Ovary (tissue), 10 donors: ENCODE measurements at places on chromosomes 1 and 21. TPM values are rescaled to one million over a fixed set of nuclear protein-coding genes. Genes with fewer than 3 reads are reported as not detected.

Gene ADAM30
- not detected for total RNA-seq

Gene ETV3L
- not detected for total RNA-seq

Gene CD101
- 1.6 TPM for total RNA-seq

Gene BPNT1
- 12.9 TPM for total RNA-seq

Gene FMO2
- total RNA-seq = 5.4 TPM

Gene VANGL1
- 1.8 TPM for total RNA-seq

Gene ASTN1
- 4.8 TPM for total RNA-seq

Gene TXNDC12
- total RNA-seq = 33.0 TPM

DNA sequence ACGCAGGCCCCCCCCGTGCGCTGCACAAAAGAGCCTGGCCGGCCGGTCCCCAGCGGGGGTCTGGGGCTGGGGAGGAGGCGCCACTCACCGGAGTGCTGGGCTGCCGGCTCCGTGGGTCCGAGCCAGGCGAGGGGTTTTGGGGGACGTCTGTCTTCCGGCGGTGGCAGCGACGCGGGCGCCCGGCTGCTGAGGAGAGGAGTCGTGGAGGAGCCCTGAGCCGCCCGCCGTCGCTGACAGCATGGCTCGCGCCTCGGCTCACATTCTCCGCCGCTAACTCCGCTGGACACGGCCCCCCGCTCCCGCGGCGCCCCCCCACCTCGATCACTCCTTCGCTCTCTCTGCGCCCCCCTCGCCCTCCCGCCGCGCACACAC is 649 bp downstream of the AHDC1 start:
- no peaks in the 10 kb centered on the region for H3K36me3 ChIP-seq
- peak overlapping the region; percentile 75 for H3K4me3 ChIP-seq
- H3K27ac ChIP-seq = peak overlapping the region; percentile 86
- peaks cover 17% of the 10 kb centered on the region for H3K4me1 ChIP-seq
- DNase-seq = no peak
- no peaks in the 10 kb centered on the region for H3K27me3 ChIP-seq

DNA sequence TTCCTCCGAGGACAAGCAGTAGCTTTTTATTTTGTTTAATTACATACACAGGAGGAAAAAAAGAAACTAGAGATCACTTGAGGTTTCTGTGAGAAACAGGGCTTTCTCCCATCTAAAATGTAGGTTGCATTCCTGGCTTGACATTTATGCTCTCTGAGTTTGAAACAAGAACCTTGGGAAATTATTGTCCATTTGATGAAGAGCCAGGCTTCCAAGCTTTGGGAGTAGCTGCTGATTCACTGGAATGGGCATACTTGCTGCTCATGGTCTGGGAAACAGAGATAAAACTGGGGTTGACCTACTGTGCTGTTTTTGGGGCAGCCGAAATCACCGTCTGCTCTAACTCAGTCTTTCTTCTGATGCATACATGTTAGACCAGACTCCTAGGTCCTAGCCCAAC is 165.4 kb downstream of the MIS18A start:
- no peak overlapping the region for H3K4me3 ChIP-seq
- H3K27me3 ChIP-seq = no peaks in the 10 kb centered on the region
- DNase-seq = no peak
- H3K36me3 ChIP-seq = no peaks in the 10 kb centered on the region
- no peaks in the 10 kb centered on the region for H3K4me1 ChIP-seq

DNA sequence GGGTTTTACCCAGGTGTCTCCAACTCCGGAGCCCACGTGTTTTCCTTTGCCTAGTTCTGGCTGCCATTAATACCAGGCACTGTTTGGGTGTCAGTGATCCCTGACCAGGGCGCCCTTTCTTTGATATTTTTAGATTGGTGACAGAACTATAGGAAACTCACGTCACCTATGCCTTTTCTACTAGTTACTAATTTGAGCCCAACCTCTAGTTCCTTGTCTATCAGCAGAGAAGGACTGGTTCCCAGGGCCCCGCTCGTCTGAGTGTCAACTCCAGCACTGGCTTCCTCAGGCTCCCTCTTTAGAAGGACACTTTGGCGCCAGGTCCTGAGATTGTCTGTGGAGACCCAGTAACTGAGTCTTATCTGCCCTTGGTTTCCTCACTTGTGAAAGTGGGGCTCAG is 9.4 kb downstream of the MFN2 start:
- H3K27me3 ChIP-seq = no peaks in the 10 kb centered on the region
- DNase-seq = no peak
- H3K4me1 ChIP-seq = no peaks in the 10 kb centered on the region
- H3K36me3 ChIP-seq = no peaks in the 10 kb centered on the region
- H3K27ac ChIP-seq = no peak overlapping the region
- H3K4me3 ChIP-seq = no peak overlapping the region

- no peaks in the 10 kb centered on the region for H3K36me3 ChIP-seq
- H3K27ac ChIP-seq = no peak overlapping the region
- no peaks in the 10 kb centered on the region for H3K4me1 ChIP-seq
Observed at GRCh38 chr21:36210779-36211659, 54.4 kb downstream of the DOP1B start.

DNA sequence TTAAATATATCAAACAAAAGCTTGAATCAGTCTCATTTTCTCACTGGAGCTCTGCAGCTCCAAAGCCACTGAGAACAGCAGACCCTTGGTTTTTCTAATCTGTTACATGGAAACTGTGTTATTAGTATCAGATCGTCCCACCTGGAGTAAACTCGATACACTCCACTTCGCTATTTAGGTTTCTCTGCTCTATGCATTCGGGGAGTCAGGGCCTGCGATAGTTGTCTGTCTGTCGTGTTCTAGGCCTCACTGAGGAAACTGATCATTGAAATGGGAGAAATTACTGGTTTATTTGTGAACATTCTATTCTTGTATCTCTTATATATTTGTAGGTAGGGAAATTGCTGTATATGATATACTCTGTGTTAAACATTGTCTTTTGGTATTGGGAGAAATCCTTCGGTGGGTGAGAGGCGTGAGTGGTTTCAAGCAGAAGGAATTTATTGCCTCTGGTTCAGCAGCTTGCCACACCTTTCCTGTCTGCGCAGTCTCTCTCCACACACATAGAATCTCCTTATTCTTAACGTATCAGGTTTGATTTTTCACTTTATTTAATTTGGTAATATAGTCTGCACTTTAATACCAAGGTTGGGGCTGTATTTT is 8.5 kb downstream of the PRDM2 start:
- no peaks in the 10 kb centered on the region for H3K27me3 ChIP-seq
- H3K36me3 ChIP-seq = no peaks in the 10 kb centered on the region
- peaks cover 7% of the 10 kb centered on the region for H3K4me1 ChIP-seq
- no peak overlapping the region for H3K27ac ChIP-seq
- DNase-seq = no peak
- H3K4me3 ChIP-seq = no peak overlapping the region

- H3K36me3 ChIP-seq = no peaks in the 10 kb centered on the region
- no peaks in the 10 kb centered on the region for H3K4me1 ChIP-seq
- H3K27ac ChIP-seq = no peak overlapping the region
- H3K27me3 ChIP-seq = no peaks in the 10 kb centered on the region
Observed at GRCh38 chr1:27336756-27337155, 5.1 kb upstream of the SYTL1 start.

DNA sequence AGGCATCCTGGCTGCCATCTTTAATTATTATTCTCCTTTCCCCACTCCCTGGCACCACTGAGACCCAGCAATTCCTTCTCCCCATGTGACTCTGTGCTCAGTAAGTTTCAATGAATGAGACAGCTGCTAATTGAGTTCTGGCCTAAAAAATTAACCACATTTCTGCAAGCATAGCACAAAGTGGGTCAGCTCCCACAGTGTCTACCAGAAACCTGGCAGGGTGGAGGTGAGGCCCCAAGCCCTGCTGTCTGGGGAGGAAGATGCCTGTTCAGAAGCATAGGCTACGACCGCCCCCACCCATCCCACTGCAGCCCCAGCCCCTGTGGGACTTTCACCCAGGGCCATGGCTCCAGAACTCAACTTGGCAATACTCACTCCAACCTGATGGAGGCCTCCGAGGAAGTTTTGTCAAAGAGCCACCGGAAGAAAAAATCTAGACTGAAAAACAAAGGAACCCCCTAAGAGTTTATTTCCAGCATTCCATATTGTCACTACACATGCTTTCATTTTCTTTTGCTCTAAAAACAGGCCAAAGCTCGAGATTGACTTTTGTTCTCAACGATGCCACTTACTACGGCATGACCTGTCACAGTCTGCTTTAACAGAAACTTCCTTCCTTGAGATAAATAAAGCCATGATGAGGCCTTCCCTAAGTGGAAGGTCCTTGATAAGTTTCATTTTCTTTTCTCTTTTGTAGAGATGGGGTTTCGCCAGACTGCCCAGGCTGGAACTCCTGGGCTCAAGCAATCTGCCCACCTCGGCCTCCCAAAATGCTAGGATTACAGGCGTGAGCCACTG is 26.5 kb downstream of the TMEM63A start:
- no peak overlapping the region for H3K27ac ChIP-seq
- DNase-seq = no peak
- no peaks in the 10 kb centered on the region for H3K27me3 ChIP-seq
- H3K36me3 ChIP-seq = no peaks in the 10 kb centered on the region

DNA sequence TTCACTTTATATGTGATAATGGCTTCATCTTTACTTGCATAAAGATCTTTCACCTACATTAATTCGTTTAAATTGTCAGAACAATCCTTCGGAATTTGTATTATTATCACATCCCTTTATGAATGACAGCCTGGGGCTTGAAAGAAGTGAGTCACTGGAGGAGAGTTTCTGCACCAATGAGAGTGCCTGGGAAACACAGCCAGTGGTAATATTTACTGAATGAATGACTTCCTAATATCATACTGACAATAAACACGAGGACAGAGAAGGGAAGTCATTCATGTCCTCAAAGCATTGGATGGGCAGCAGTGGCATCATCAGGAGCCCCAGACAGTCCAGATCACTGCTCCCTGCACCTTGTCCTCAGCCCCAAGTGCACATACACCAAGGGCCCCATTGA is 40.7 kb upstream of the PDE4B start:
- no peak overlapping the region for H3K4me3 ChIP-seq
- H3K36me3 ChIP-seq = no peaks in the 10 kb centered on the region
- H3K27me3 ChIP-seq = no peaks in the 10 kb centered on the region
- DNase-seq = no peak

DNA sequence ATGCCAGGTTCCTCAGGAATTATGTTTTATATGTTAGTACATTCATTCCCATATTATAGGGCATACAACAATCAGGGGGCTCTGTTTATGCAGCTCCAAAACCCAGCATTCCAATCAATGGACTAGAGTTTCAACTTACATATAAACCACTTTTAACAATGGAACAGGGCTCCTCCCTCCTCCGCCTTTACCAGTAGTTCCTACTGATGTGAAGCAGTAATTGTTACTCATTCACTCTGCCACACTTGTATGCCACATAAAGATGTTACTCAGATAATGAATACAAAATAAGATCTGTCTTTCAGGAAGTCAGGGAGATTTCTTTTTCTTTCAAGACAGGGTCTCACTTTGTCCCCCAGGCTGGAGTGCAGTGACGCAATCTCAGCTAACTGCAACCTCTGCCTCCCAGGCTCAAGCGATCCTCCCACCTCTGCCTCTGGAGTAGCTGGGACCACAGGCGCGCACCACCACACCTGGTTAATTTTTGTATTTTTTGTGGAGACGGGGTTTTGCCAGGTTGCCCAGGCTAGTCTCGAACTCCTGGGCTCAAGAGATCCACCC is 17.1 kb downstream of the ZNF281 start:
- no peaks in the 10 kb centered on the region for H3K4me1 ChIP-seq
- no peaks in the 10 kb centered on the region for H3K27me3 ChIP-seq
- no peak for DNase-seq
- H3K27ac ChIP-seq = no peak overlapping the region
- H3K4me3 ChIP-seq = no peak overlapping the region

DNA sequence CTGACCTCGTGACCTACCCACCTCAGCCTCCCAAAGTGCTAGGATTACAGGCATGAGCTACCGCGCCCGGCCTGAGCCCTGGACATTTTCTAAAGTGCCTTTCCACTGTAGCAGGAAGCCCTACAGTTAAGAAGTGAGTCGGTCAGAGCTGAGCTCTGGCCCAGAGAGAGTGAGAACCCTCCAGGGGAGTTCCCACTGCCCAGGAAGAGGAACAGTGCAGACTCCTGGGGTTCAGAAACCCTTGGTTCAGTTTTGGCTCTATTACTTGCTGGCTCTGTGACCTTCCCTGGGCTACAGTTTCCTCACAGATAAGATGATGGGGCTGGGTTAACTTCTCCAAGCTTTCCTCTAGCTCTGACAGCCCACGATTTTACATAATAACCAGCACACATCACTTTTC is 20.9 kb downstream of the SLC9A1 start:
- no peaks in the 10 kb centered on the region for H3K36me3 ChIP-seq
- no peak for DNase-seq
- no peak overlapping the region for H3K27ac ChIP-seq
- no peaks in the 10 kb centered on the region for H3K27me3 ChIP-seq
- no peaks in the 10 kb centered on the region for H3K4me1 ChIP-seq
- H3K4me3 ChIP-seq = no peak overlapping the region
